Psoas muscle (tissue), 8 donors: ENCODE measurements at places on chromosomes 5 and 9. TPM values are rescaled to one million over a fixed set of nuclear protein-coding genes. Genes with fewer than 3 reads are reported as not detected.

GRCh38 chr5:55903121-55903701 lies 52.1 kb downstream of the IL31RA start:
- no peak for DNase-seq

GRCh38 chr5:171661143-171661542 lies 124.5 kb upstream of the SMIM23 start:
- no peak for DNase-seq

- no peak for DNase-seq
Measured at GRCh38 chr5:38341641-38342040, 83.3 kb downstream of the EGFLAM start.

- no peak for DNase-seq
Measured at GRCh38 chr9:94034511-94034910, 49.8 kb upstream of the PTPDC1 start.

DNA sequence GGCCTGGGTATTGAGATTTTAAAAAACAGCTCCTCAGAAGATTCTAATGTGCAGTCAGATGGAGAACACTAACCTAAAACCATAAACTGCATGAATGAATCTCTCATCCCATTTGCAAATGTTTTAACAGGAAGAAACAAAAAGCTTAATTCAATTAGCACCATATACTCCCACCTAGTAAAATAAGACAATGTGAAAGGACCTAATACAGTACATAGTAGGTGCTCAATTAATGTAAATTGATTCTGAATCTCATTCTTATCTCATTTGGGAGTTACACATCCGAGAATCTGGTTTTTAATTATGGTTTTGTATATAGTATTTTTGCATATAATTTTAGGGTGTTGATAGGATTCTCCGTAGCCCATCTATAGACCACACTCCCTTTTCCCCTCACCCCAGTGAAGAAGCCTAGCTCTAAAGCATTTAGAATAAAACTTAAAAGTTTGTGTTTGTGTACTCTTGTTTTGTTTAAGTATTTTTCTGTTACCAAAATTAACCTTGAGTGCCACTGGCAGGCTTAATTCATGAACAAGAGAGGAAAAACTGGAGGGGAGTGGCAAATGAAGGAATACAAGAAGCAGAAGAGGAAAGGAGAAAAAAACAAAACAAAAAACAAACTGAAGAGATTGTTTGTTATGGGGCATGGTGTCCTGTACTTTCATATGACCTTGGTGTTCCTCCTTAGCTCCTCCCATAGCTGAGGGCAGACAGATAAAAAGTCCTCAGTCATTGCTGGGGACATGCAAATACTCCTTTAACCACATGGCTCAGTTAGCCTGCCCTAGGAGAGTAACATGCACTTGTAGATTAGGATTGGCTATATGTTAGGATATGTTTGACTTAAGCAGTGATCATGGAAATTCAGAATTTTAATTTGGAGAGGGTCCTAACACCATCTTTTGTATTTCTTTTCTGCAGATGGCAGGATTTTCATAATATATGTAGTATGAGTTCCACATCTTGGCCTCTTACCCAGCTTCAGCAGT lies 1.2 kb downstream of the RNF14 start:
- no peak for DNase-seq

DNA sequence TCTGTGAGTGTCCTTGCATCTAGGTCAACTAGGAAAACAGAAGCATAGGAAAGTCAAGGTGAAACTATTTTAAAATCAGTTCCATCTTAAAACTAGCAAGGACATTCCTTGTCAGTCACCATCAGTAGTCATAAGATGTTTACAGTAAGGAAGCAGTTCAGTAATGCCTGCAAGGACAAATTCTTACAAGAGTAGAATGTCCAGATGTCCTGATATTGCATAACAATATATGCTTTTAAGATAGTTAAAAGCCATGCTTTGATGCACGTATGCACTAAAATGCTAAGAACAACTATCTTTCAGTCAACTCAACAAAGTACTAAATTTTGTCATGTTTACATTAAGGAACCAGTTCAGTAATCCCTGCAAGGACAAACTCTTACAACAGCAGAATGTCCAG lies 11.3 kb upstream of the SVEP1 start:
- no peak for DNase-seq

DNA sequence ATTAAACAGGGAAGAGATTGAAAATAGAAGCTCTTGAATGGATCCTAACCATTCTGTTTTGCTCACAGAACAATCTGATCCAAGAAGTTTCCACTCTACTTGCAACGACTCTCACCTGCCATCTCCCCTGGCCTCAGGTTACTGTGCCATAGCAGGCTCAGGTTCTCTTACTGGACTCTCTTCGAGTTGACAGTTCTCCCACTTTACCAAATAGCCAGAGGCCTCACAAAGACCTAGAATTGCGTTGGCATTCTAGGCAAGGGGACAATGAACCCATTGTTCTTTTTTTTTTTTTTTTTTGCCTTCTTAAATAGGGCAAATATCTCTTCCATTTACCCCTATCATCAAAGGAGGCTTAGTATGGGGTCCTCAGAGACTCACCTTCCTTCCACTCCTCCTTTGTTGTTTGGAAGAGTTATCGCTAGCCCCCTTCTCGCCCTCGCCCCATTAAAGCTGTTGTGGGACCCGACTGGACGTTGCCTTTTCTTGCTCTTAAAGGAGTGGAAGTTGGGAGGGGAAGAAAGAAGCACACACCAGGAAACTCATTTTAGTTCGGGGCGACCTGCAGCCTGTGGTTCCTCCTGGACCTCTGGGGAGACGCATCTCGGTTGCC lies 688 bp upstream of the PLPPR1 start:
- no peak for DNase-seq

GRCh38 chr5:77182367-77182766 lies 28.1 kb upstream of the PDE8B start:
- no peak for DNase-seq

DNA sequence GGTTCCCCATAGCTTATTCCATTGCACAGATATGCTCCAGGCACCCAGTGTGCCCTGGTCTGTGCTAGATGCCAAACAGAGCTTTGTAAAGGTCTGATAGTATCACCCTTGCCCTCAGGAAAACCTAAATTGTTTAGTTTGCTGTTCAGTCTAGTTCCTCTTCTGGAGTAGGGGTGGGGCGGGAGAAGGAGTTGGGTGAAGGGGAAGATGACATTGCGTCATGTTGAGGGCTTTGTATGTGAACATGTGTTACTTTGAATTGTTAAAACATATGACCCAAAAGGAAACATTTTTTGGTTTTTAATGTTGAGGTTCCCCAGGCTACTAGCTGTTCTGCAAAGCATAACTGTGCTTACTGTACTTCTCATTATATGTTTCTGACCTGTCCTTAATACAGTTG lies 40.6 kb downstream of the HACD4 start:
- DNase-seq = peak; percentile 38

- DNase-seq = no peak
Measured at GRCh38 chr9:35703906-35704672, 14.4 kb upstream of the TPM2 start.

- DNase-seq = no peak
Measured at GRCh38 chr9:87206064-87206661, 258.9 kb upstream of the GAS1 start.

DNA sequence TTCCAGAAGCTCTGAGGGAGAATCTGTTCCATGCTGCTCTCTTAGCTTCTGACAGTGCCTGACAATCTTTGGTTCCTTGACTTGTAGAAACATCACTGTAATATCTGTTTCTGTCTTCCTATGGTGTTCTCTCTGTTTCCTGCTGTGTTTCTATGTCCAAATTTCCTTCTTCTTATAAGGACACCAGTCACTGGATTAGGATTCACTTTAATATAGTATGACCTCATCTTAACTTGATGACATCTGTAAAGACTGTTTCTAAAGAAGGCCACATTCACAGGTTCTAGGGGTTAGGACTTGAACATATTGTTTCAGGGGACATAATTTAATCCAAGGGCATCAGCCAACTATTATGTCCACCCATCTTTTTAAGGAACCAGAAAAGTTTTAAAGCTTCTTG lies 265.6 kb downstream of the ZSWIM6 start:
- DNase-seq = no peak

GRCh38 chr5:92064993-92065392 lies 681.9 kb upstream of the ARRDC3 start:
- no peak for DNase-seq

DNA sequence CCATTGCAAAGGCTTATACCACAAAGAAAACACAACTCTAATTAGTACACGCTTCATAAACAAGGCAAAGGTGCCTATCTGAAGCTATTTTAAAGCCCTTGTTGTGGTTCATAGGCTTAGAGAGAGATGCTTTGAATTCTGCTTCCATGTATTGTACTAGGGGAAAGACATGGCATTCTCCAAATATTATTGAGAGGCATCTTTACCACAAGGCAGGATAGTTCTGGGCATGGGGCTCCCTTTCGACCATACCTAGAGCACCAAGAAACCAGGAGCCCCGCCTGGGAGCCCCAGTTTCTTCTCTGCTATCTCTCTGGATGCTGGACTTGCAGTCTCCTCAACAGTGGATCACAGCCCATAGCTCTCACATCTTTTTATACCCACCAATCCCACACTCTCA lies 93.7 kb downstream of the NFIB start:
- no peak for DNase-seq

DNA sequence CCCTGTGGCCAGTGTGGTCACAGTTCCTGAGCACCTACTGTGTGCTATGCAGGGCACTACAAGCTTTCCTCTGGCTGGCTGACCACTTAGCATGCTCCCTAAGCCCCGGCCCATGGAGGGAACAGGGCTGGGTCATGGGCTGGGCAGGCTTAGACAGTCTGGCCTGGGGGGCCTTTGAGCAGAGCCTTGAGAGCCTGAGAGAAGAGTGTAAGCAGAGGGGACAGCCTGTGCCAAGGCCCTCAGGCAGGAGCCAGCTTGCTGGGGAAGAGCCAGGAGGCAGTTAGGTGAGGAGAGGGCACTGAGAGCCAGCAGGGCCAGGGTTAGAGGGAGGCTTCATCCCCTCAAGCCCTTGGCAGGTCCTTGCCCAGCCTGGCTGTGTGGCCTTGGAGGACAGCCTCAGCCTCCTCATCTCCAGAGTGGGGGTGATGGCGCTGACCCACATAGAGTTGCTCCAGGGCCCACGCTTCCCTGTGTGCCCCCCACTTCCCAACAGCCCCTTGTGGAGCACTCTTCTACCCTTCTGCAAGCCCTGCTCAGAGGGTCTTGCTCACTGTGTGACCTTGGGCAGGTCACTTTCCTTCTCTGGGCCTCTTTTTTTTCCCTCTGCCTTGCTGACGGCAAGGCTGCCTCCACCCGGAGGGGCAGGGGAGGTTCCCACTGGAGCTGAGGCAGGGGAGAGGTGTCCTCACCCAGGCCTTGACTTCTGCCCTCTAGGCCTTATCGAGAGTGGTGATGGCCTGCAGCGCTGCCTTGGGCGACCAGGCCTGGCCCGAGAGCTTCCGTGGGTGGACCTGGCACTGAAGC lies 107.1 kb downstream of the PHF2 start:
- DNase-seq = no peak

GRCh38 chr5:27144456-27144855 lies 106.1 kb upstream of the CDH9 start:
- no peak for DNase-seq

GRCh38 chr9:120668399-120668798 lies 45.9 kb downstream of the MEGF9 start:
- no peak for DNase-seq

GRCh38 chr5:127700237-127700766 lies 2.9 kb upstream of the CCDC192 start:
- no peak for DNase-seq

- DNase-seq = peak; percentile 15
Measured at GRCh38 chr5:176788941-176789872, 21.2 kb upstream of the UNC5A start.

DNA sequence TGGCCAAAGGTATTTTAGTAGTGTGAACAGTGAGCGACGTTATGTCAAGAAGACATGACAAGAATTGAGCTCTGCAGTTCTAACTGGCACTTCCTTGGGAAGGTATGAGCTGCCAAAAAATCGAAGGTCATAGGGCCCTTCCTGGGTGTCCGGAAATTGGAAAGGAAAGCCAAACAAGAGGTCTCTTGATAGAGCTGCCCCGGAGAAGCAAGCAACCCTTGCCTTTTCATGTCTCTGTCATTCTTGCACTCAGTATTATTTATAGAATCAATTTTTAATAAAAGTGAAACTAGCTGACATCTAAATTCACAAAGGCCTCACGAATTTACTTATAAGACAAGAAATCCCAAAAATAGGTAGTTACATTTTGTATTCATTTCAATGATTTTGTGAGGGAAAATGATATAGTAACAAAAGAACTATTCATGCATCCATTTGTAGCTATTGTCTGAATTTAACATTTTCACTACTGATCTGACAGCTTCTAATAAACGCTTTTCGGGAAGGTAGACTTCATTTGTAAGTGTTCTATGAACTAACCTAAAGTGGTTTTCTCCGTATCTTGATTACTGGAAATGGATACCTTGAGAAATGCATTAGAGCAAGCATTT lies 113.8 kb upstream of the VCAN start:
- no peak for DNase-seq

DNA sequence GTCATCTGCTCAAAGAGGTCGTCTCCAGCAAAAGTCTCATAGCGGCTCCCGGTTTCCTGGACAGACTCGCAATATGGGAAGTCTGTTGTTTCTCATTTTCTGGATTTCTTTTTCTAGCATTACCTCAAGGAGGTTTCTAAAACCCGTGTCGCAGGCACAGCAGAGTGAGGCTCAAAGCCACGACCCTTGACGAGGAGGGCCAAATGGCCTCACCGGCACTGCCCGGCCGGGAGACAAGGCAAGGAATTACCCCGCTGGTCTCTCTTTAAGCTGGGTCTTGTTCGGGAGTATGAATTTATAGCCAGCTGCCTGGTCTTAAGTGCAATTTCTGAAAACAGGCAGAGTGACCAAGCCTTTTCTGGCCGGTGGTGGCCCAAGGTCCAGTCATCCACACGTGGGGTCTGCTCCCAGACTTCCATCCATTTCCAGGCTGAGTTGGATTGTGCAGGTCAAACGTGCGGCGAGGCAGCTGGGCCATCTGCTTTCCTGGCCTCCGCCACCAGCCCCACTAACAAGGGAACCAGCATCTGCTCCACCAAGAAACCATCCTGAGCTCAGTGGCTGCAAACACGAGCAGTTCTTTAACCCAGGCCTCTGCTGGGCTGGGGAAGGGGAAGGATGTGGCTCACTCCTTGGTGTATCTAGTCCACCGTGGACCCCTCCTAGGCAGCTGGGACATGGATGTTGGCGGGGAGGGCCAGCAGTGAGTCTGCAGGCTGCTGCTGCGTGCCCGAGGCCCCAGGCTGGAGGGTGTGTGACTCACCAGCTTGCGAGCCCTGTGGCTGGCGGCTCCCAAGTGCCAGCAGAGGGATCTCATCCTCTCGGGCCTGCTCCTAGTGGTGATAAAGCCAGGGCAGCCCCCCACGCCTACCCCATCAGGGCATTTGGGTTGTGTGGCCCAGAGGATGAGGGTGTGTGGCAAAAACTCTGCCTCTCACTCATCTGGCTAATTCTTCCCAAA lies 55.6 kb upstream of the COL5A1 start:
- no peak for DNase-seq

GRCh38 chr5:139457241-139457640 lies 5.3 kb downstream of the ECSCR start:
- DNase-seq = no peak

- peak; percentile 85 for DNase-seq
Measured at GRCh38 chr5:95620030-95620869, at the start of gene GPR150. Gene GPR150 (plus strand): TSS chr5:95620087. CDS start chr5:95620276, 189 bp downstream.

EXOC3 gene
- 61.7 TPM for total RNA-seq

CSF1R gene
- total RNA-seq = 6.5 TPM

GLT6D1 gene
- not detected for total RNA-seq

ARL14EPL gene
- total RNA-seq = not detected

GPX8 gene
- total RNA-seq = 3.4 TPM

SH3TC2 gene
- total RNA-seq = 1.1 TPM

PPP2R2B gene
- total RNA-seq = 0.19 TPM

SAXO1 gene
- total RNA-seq = 0.08 TPM

GPRIN1 gene
- 0.21 TPM for total RNA-seq

SPAAR gene
- total RNA-seq = 3.6 TPM

CYLC2 gene
- not detected for total RNA-seq

PCDHGA5 gene
- total RNA-seq = 0.92 TPM
